ENCODE measurements at places on chromosomes 6 and 20.

- DNase-seq: peak; percentile 16
Observed at GRCh38 chr6:42745083-42745639, 742 bp downstream of the TBCC start.

GRCh38 chr20:51446656-51447055 is 95.9 kb downstream of the NFATC2 start:
- DNase-seq: no peak

- no peak for DNase-seq
Observed at GRCh38 chr6:144194293-144194810, 44.0 kb downstream of the STX11 start.

GRCh38 chr20:61350500-61351250 is 98.6 kb downstream of the CDH4 start:
- no peak for DNase-seq

DNA sequence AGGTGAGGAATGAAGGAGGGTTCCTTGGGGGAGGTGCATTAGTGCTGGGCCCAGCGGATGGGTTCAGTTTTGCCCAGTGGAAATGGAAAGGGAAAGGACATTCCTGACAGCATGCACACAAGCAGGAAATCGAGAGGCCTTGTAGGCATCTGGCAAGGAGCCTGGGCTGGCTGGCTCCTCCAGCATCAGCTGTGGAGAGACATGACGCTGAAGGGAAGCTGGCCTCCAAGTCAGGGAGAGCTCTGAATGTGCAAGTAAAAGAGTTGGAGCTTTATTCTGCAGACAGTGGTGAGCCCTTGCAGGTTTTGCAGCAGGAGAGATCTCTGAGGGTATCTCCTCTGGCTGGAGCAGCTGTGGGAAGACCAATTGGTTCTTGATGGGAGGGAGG is 154.3 kb downstream of the MRPL14 start:
- no peak for DNase-seq

DNA sequence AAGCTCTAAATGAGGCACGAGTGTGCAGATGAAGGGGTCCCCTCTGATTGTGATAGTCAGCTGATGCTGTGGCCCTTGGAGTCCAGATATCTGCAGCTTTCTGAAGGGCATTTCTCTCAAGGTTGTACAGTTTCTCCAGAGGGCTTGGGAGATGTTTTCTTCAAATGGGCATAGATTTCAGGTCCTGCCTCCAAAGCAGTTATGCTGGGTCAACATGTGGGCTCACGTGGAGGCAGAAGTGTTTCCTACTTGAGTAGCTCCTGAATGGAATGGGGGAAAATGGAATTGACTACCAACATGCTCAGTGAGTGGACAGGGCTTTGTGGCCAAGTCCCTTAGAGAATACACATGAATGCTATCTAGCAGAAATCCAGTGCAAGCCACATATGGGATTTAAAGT is 360.7 kb downstream of the SAMD5 start:
- no peak for DNase-seq

GRCh38 chr20:35232575-35232974 is 6.1 kb downstream of the MMP24 start:
- DNase-seq: no peak

GRCh38 chr6:3612341-3613041 is 139.0 kb downstream of the PXDC1 start:
- DNase-seq: no peak

Data from GM20000 (cell line).